Left kidney (tissue), 8 donors: ENCODE measurements at places on chromosomes 11 and 22.
A peak's percentile ranks its signal among the peaks of the same experiment; 100 is the strongest.

- no peak for DNase-seq
Observed at GRCh38 chr11:64735725-64736259, 8.2 kb downstream of the RASGRP2 start.

GRCh38 chr11:65489706-65490320 is 9.0 kb upstream of the MALAT1 start:
- no peak for DNase-seq

- no peak for DNase-seq
Observed at GRCh38 chr22:27350306-27350705, 451.2 kb downstream of the MN1 start.

DNA sequence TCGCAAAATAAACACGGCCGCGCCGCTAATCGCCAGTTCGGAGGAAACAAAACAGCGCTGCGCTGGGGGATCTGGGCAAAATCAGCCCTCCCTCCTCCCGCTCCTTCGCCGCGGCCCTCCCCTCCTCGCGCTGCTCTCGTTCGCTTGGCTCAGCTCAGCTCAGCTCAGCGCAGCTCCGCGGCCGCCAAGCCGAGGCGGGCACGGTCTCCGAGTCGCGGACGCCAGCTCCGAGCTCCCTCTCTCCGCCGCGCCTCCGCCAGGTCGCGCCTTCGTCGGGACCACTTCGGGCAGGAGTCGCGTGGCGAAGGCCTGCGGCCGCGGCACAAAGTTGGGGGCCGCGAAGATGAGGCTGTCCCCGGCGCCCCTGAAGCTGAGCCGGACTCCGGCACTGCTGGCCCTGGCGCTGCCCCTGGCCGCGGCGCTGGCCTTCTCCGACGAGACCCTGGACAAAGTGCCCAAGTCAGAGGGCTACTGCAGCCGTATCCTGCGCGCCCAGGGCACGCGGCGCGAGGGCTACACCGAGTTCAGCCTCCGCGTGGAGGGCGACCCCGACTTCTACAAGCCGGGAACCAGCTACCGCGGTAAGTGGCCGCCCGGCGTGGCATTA is at the start of gene SPON1:
TSS of gene SPON1 (plus strand) at position 162 of the 607 bp plus-strand sequence. CDS start at position 344, 182 bp downstream.
- DNase-seq, result peak; percentile 73

- no peak for DNase-seq
Observed at GRCh38 chr11:84580428-84580827, 1046.7 kb downstream of the DLG2 start.

- no peak for DNase-seq
Observed at GRCh38 chr11:71176812-71177211, 75.6 kb downstream of the SHANK2 start.

GRCh38 chr22:45473626-45474237 is 29.0 kb upstream of the FBLN1 start:
- no peak for DNase-seq

- DNase-seq, result no peak
Observed at GRCh38 chr11:85089654-85090053, 537.5 kb downstream of the DLG2 start.

DNA sequence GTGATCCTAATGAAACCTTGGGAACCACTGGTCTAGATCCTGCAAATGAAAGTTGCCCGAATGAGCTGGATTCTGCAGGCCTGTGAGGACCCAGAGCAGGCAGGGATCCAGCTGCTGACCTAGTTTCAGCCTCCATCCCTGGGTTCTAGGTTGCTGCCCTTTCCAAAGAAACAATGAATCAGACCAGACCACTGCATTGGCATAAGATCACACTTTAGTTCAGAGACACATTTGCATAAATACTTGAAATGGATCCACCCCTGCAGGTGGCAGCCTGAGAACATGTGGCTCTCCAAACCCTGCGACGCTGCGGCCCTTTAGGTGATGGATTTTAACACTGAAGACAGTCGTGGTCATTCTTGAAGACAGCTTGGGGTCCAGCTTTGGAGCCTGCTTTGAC is 23.7 kb downstream of the ADAMTS8 start:
- no peak for DNase-seq

DNA sequence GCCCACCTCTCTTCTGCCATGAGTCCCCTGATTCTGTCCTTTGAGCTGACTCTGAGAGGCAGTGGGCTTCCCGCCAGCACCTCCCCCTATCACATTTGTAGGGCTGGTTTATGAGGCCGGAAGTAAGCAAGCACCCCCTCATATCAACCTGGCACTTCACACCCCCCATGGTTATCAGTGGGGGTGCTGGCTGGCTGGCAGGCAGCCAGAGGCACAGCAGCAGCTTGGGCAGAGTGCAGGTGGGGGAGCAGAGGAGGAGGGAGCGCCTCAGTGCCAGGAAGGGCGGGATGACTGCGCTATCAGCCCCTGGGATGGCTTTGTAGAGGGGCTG is 22.9 kb upstream of the CHRM4 start:
- DNase-seq, result no peak

DNA sequence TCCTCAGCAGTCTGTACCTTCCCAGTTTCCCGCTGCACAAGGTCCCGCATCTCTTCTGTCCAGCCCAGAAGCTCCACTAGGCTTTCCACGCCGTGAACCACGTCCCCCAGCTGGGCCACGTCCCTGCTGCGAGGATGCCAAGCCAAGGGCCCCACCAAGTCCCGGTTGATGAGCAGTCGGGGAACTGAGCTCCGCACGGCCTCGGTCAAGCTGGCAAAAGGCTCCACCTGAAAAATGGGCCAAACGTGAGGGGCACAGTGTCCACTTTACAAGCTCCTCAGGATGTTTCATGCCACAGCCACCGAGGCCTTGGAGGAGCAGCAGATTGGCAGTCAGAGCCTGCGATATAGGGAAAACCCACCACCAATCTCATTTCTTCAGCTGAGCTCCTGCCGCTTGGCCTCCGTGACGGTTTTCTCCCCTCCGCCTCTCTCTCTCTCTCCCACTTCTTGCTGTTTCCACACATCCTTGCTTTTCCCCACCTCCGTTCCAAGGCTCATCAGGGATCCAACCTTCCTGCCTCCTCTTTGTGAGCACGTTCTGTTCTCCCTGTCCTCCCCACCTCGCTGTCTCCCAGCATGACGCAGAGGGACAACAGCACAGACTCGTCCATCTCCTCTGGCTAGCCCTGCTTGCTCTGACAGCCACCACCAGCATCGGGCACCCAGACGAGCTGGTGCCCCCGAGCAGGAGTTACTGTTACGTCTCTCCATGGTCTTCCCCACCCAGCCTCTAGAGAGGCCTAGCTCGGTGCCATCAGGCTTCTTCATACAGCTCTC is 11.5 kb downstream of the RIC8A start:
- DNase-seq, result no peak

DNA sequence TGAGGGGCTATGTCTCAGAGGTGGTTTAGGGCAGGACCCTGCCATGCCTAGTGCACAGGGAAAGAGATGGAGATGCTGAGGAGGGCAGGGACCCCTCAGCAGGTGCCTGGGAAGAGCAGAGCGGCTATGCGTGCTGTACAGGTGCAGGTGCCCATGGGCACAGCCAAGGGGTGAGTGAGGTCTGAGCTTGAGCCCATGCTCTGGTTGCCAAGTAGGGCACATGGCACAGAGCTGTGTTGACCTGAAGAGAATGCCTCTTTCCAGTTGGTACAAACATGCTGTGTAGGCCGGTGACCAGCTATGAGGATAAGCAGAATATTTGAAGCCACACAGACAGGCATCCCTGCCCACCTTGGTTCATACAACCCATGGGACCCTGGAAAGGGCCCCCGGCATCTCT is 65.8 kb upstream of the NECTIN1 start:
- DNase-seq, result no peak

GRCh38 chr22:32407312-32407711 is 4.7 kb downstream of the RTCB start:
- DNase-seq, result no peak

DNA sequence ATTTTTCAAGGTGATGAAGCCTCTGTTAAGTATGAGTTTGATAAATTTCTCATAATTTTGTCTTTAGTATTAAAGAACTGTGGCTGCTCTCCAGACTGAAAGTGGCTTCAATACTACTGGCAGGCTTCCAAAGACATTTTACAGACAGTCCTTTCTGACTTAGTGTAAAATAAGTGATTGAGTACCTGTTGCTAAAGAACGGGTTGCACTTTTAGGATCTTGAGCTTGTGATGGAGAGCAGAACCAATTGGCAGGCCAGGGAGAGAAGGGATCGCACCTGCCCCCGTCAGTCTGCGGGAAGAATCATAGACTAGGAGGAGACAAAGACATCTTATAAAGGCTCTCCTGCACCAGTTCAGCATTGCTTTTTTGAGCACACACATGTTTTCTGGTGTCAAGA is 4.4 kb downstream of the NCAM1 start:
- no peak for DNase-seq

DNA sequence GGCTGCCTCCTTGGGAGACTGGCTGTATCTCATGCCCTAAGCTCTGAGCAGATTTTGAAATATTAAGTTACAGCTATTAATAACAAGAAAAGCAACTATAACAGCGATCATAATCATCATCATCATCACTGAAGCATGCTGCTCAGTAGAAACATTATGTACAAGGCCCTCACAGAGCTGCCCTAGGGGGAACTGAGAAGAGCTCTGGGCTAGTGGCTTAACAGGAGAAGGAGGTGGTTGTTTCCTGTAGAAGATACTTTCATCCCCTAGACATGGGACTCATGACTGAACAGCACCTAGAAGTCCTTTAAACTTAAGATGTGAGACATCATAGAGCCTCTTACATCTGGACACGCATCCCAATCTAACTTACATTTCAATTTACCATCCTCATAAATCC is 332.8 kb upstream of the PLET1 start:
- DNase-seq, result no peak

DNA sequence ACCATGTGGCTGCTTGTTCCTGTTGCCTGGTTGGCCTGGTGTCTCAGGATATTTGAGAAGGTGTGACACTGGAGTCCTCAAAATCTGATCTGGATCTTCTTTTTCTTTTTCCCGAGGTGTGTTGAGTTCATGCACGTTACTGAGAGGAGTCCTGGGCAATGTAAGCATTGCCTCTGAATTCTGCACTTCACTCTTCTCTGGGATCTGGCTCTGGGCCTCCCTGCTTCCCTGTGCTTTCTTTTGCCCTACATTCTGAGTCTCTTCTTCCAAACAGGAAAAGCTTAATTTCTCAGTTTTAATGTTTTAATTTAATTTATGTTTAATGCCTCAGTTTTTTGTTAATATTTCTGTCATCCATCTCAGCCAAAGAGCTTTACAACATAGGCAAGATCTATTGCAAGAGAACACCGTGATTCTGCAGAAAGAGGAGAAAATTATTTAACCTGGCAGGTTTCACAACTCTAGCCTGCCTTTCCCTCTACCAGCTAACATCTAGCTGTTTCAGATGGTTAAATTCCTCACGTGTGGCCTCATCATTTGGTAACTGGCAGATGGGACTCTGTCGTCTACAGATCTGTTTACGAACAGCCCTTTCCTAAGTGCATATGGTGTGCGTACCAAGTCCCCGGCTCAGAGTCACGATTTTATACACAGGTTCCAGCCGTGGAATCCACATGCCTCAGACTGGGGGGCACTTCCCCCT is 24.7 kb downstream of the LDLRAD3 start:
- no peak for DNase-seq

- DNase-seq, result no peak
Observed at GRCh38 chr11:126138636-126139035, 72.8 kb downstream of the RPUSD4 start.

DNA sequence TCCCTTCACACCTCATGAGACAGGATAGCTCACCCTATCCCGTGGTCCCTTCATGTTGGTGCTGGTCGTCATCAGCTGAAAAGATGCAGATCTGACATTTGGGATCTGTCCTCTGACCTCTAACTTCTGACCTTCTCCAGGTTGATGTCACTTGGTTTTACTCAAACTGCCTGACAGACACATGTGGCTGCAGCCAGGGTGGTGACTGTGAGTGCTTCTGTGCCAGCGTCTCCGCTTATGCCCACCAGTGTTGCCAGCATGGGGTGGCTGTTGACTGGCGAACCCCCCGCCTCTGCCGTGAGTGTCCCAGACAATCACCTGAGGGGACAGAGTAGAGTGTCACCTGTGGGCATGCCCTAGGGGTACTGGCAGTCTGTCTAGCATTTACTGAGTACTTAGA is 49.7 kb downstream of the OTOG start:
- DNase-seq, result no peak

- no peak for DNase-seq
Observed at GRCh38 chr11:58941838-58942237, 2.5 kb downstream of the GLYATL1 start.

DNA sequence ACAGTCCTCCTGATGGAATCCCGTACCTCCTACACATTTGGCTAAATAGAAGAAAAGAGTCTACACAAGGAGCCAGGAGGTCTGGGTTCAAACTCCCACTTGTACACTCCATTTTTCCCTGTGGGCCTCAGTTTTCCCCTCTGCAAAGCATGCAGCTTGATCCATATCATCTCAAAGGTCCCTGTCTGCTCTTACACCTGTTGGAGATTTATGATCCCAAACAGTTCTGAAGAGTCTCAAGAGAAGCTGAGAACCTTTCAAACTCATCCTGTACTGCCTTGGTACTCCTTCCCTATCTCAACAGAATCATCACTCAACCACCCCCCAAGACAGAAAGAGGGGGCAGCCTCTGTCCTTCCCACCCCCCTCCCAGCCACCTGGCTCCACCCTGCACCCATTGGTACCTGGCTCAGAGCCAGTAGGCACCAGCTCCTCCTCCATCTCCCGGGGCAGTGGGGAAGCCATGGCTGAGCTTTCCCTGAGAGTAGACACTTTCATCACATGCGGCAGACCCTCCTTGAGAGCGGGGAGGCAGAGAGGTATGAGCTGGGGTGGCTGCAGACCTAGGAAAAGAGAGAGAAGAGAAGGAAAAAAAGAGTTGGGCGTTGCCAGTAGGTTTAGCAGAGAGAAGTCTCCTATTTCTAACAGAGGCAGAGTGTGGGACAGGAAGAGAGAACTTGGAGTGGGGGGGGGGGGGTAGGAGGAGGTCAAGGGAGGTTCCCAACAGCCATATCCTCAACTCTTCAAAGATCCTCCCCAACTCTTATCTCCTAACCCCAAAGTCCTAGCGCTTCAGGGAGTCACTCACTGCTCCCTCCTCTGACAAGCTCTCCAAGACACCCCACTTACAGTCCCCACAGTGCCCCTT is 3.1 kb downstream of the TNKS1BP1 start:
- no peak for DNase-seq

- DNase-seq, result no peak
Observed at GRCh38 chr11:69137151-69137844, 18.4 kb upstream of the SMIM38 start.

- no peak for DNase-seq
Observed at GRCh38 chr11:116262370-116262769, 510.4 kb downstream of the BUD13 start.

GRCh38 chr11:120586072-120586471 is 74.5 kb downstream of the GRIK4 start:
- DNase-seq, result no peak

GRCh38 chr11:60390419-60390818 is 5.8 kb upstream of the MS4A14 start:
- DNase-seq, result no peak

- DNase-seq, result peak; percentile 69
Observed at GRCh38 chr11:17015627-17016126, 1.5 kb upstream of the PLEKHA7 start.
